ENCODE measurements at places on chromosomes 12 and 14. TPM values are rescaled to one million over a fixed set of nuclear protein-coding genes. Genes with fewer than 3 reads are reported as not detected.
A peak's percentile ranks its signal among the peaks of the same experiment; 100 is the strongest.

DNA sequence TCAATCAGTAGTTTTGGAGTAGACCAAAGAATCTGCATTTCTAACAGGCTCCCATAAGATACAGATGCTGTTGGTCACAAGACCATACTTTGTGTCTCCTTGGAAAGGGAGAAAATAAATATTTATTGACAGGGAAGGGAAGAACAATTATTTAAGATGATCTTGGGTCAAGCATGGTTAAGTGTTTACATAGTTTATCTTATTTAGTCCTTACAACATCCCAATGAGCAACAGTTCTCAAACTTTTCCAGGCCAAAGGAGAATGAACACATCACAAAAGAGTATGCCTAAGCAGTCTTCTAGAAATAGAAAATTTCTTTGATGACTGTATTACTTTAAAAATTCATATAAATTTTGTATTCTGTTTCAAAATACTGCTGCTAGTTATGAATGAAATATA lies 8.8 kb downstream of the LPCAT3 start:
- no peak overlapping the region for H3K27ac ChIP-seq
- H3K4me1 ChIP-seq, result peaks cover 27% of the 10 kb centered on the region
- no peak for DNase-seq
- H3K4me3 ChIP-seq, result no peak overlapping the region

Gene RIMBP2
- polyA plus RNA-seq, result 14.9 TPM

Gene GDF3
- 0.07 TPM for polyA plus RNA-seq

DNA sequence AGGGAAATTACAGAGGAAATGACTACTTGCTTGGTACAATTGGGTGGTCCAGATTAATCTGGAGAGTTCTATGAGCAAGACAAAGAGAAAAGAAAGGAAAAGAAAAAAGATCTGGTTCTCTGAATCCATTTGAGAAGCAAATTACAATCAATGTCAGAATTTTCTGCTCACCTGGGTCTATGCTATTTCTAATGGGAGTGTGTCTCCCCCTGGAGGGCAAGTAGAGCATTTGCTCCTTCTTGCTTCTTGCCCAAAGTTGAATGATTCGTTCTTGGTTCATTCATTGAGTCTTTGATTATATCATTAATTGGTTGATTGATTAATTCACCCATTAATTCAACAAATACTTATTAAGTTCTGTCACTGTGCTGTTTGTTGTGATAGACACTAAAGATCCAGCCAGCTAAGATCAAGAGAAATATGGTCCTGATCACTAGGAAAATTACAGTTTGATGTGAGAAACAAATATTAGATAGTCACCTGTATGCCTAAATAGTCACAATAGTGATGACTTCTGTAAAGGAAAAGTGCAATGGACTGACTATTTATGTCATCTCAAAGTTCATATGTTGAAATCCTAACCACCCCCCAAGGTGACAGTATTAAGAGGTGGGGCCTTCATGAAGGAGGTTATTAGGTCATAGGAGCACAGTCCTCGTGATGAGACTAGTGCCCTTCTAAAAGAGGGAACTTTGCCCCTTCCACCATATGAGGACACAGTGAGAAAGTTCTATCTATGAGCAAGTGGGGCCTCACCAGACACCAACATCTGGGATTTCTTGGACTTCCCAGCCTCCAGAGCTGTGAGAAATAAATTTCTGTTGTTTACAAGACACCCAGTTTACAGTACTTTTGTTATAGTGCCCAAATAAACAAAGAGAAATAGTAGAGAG lies 8.0 kb upstream of the ASB8 start:
- peak; percentile 30 for DNase-seq
- no peak overlapping the region for H3K4me3 ChIP-seq
- no peak overlapping the region for H3K27ac ChIP-seq
- no peaks in the 10 kb centered on the region for H3K27me3 ChIP-seq
- no peaks in the 10 kb centered on the region for H3K36me3 ChIP-seq

Gene SSTR1
- 0.95 TPM for polyA plus RNA-seq

DNA sequence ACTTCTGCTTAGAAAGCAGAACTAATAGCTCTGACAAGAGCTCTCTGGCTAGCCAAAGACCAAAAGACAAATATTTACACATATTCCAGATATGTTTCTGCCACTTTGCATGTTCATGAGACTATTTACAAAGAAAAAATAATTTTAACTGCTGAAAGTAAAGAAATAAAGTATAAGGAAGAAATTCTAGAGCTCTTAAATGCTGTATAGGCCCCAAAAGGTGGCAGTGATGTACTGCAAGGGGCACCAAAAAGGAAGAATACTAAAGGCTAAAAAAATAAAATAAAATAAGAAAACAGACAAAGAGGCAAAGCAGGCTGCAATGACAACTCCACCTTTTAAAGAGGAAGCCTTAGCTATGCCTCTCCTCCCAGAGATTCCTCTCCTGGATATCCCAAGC lies 23.0 kb downstream of the KLRK1 start:
- no peaks in the 10 kb centered on the region for H3K36me3 ChIP-seq
- peaks cover 22% of the 10 kb centered on the region for H3K4me1 ChIP-seq
- no peak for DNase-seq
- H3K27ac ChIP-seq, result peak overlapping the region; percentile 76
- no peak overlapping the region for H3K4me3 ChIP-seq

- H3K4me3 ChIP-seq, result no peak overlapping the region
- no peak overlapping the region for H3K27ac ChIP-seq
- H3K36me3 ChIP-seq, result no peaks in the 10 kb centered on the region
- DNase-seq, result peak; percentile 49
Observed at GRCh38 chr14:89294060-89294459, 123.0 kb downstream of the FOXN3 start.

- H3K27me3 ChIP-seq, result no peaks in the 10 kb centered on the region
- H3K4me1 ChIP-seq, result no peaks in the 10 kb centered on the region
- no peak overlapping the region for H3K4me3 ChIP-seq
- DNase-seq, result no peak
- H3K27ac ChIP-seq, result no peak overlapping the region
Observed at GRCh38 chr12:124125203-124125871, 152.3 kb downstream of the ZNF664 start.

DNA sequence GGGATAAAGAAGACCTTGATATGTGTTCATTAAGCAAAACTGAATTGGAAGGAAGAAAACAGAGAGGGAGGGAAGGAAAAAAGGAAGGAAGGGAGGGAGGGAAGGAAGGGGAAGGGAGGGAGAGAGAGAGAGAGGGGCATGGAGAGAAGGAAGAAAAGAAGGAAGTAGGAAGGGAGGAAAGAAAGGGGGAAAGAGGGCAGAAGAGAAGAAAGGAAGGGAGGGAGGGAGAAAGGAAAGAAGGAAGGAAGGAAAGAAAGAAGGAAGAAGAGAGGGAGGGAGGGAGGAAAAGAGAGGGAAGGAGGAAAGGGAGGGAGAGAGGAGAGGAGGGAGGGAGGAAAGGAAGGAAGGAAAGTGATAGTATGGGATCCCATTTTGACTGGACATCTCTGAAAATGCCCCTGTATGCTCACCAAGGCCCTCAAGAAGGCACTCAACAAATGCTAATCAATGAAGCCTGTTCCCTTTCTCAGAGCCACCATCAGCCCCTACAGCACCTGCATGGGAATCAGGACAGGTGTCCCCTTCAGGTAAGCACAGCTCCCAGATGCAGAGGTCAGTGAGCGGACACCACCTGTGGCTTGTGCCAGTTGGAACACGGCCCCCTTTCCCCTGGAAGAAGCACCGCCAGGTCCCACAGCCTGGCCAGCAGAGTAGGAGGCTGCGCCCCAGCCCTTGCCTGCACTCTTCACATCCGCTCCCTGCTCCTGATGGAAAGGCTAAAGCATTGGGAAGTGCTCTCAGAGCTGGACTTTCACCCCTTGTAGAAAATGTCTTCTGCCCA lies 161.4 kb upstream of the DIO3 start:
- no peak overlapping the region for H3K4me3 ChIP-seq
- H3K36me3 ChIP-seq, result no peaks in the 10 kb centered on the region
- H3K4me1 ChIP-seq, result no peaks in the 10 kb centered on the region
- H3K27ac ChIP-seq, result no peak overlapping the region
- peak; percentile 91 for DNase-seq

GRCh38 chr14:51093371-51094281 lies 1.3 kb downstream of the TRIM9 start:
- H3K4me1 ChIP-seq, result peaks cover 7% of the 10 kb centered on the region
- H3K27ac ChIP-seq, result no peak overlapping the region
- no peaks in the 10 kb centered on the region for H3K36me3 ChIP-seq
- DNase-seq, result peak; percentile 18
- no peaks in the 10 kb centered on the region for H3K27me3 ChIP-seq

DNA sequence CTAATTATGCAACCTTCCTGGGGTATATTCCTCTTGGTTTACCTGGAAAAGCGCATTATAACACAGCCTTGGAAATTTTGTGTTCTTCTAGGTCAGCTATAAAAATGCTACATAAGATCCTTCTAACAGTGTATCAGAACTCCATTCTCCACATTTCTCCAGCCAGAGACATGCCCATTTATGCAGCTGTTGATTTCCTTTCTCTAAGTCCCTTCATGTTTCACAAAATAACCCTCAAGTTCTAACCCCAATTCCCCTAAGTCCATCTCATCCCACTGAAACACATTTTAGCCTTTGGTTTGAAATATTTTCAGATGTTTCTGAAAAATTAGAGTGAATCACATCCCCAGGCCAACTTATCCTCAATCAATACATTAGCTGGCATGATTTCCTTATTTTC lies 20.9 kb upstream of the HDAC7 start:
- H3K36me3 ChIP-seq, result no peaks in the 10 kb centered on the region
- no peak overlapping the region for H3K27ac ChIP-seq
- H3K27me3 ChIP-seq, result no peaks in the 10 kb centered on the region
- DNase-seq, result no peak

DNA sequence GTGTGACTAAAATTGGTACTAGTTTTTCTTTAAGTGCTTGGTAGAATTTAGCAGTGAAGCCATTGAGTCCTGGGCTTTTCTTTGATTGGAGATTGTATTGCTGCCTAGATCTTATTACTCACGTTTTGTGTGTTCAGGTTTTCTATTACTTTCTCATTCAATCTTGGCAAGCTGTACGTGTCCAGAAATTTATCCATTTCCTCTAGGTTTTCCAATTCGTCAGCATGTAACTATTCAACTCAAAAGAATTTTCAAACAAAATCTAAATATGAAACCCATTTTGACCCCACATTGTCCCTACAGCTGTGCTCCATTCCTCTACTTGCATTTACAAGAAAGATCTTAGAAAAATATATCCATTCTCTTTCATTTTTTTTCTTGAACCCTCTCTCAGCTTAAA lies 1613.4 kb upstream of the SEL1L start:
- DNase-seq, result no peak
- H3K4me3 ChIP-seq, result no peak overlapping the region
- H3K36me3 ChIP-seq, result no peaks in the 10 kb centered on the region

- DNase-seq, result no peak
- H3K4me3 ChIP-seq, result no peak overlapping the region
- peaks cover 72% of the 10 kb centered on the region for H3K36me3 ChIP-seq
- H3K27me3 ChIP-seq, result no peaks in the 10 kb centered on the region
- H3K27ac ChIP-seq, result no peak overlapping the region
- H3K4me1 ChIP-seq, result no peaks in the 10 kb centered on the region
Observed at GRCh38 chr12:132783917-132784531, 22.4 kb upstream of the ANKLE2 start.

DNA sequence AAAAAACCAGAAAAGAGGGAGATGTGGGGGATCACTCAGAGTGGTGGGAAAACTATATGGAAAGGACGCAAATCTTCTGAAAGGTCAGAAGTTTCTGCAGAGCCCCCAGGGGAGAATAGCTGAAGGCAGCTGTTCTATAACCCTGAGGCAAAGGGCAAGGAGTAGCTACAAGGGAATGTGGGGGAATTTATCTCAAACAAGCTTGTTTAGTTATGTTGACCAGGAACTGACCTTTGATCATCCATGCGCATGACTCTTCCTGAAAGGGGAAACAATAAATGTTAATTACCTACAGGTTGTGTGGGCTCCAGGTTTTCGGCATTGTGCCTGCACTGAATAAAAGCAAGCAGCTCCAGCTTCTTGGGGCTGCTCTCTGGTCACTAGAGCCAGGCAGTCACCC lies 968.5 kb downstream of the AACS start:
- no peaks in the 10 kb centered on the region for H3K27me3 ChIP-seq
- no peak overlapping the region for H3K4me3 ChIP-seq
- no peak for DNase-seq
- no peaks in the 10 kb centered on the region for H3K36me3 ChIP-seq

DNA sequence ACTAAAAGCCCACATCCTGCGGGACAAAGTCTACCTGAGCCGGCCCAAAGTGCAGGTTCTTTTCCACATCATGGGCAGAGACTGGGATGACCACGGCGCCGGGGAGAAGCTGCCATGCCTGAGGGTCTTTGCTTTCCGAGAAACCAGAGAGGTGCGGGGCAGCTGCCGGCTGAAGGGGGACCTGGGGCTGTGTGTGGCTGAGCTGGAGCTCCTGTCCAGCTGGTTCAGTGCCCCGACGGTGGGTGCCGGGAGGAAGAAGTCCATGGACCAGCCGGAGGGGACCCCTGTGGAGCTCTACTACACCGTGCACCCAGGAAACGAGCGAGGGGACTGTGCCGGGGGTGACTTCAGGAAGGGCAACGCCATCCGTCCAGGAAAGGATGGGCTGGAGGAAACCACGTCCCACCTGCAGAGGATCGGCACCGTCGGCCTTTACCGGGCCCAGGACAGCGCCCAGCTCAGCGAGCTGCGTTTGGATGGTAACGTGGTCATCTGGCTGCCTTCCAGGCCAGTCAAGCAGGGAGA lies 148.1 kb downstream of the TMEM132C start:
- H3K4me3 ChIP-seq, result no peak overlapping the region
- DNase-seq, result peak; percentile 52
- no peak overlapping the region for H3K27ac ChIP-seq
- no peaks in the 10 kb centered on the region for H3K36me3 ChIP-seq
- H3K27me3 ChIP-seq, result no peaks in the 10 kb centered on the region

Gene KRT86
- 1.5 TPM for polyA plus RNA-seq

DNA sequence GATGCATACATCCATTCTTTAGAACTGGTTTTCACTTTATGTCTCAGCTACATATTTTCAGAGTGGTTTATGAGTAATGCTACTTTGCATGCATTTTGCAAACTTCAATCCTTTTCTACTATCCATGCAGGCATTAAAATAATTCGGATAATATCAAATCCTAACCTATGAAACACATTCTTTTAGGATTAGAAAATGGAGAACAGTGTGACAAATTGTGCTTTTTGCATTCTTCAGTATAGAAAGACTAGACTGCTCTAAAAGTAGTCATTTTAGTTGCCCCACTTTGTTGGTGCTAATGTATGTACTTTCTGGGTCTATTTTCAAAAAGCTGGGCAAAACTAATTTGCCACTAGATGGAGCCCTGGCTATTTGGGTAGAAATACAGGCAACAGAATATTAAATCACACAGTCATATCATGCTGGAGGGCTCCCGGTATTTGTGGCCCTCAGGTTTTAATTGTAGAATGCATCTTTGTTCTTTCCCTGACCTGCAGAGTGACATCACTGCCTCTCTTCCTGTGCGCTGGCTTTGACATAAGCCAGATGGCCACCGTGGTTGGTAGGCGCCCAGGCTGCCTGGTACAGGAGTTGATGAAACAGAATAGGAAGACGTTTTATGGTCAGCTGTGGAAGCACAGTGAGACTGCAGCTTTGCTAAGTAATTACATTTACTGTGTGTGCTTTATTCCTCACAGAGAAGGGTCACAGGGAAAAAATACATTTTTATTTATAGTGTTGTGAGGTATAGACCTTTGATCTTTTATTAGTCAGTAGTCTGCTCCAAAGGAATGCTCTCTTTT lies 28.1 kb downstream of the MSRB3 start:
- H3K27me3 ChIP-seq, result peaks cover 3% of the 10 kb centered on the region
- no peak for DNase-seq
- no peaks in the 10 kb centered on the region for H3K36me3 ChIP-seq
- H3K4me3 ChIP-seq, result no peak overlapping the region
